IMR-90 (cell line): ENCODE measurements at places on chromosomes 7 and 10.

- H3K4me1 ChIP-seq, result peaks cover 3% of the 10 kb centered on the region; the same call in 1 of the 2 replicates
- no peak overlapping the region for H3K27ac ChIP-seq
- no peaks in the 10 kb centered on the region for H3K27me3 ChIP-seq
- no peak overlapping the region for H3K4me3 ChIP-seq
- DNase-seq, result peak; percentile 73
- no peaks in the 10 kb centered on the region for H3K36me3 ChIP-seq
Observed at GRCh38 chr7:33590916-33591315, 314.4 kb upstream of the BMPER start.

DNA sequence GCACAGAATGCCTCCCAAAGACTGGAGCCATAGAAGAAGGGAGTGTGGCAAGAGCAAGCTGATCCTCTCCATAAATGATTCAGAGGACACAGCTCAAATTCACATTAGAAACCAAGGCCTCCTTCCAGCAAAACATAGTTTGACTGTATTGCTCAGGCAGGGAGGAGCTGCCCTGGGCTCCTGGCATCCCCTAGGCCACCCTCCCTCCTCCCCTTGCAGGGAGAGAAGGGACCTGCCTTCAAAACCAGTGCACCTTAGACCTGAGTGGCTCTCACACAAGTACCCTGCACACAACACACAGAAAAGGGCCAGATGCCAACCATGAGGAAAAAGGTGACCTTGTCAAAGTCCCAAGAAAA lies 64.7 kb downstream of the CREB3L2 start:
- no peak overlapping the region for H3K27ac ChIP-seq
- H3K27me3 ChIP-seq, result no peaks in the 10 kb centered on the region
- peak; percentile 74 for DNase-seq
- H3K36me3 ChIP-seq, result peaks cover 5% of the 10 kb centered on the region

DNA sequence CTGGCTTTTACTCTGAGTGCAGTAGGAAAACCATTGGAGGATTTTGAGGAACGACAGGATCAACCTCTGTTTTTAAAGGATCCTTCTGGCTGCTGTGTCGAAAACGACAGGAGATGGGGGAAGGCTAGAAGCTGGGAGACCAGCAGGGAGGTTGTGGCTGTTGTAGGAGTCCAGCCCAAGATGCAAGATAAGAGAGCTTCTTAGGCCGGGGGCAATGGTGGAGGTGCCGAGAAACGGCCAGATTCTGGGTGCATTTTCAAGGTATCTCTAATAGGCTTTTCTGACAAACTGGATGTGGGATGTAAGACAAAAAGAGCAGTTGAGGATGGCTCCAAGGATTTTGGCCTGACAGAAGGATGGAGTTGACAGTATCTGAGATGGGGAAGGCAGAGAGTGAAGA lies 10.3 kb upstream of the PVRIG start:
- no peaks in the 10 kb centered on the region for H3K4me1 ChIP-seq
- H3K4me3 ChIP-seq, result no peak overlapping the region
- H3K27ac ChIP-seq, result no peak overlapping the region
- DNase-seq, result no peak
- H3K36me3 ChIP-seq, result no peaks in the 10 kb centered on the region
- H3K27me3 ChIP-seq, result no peaks in the 10 kb centered on the region; the same call in 1 of the 2 replicates

GRCh38 chr7:144907577-144907976 lies 71.7 kb upstream of the TPK1 start:
- no peaks in the 10 kb centered on the region for H3K4me1 ChIP-seq
- H3K36me3 ChIP-seq, result no peaks in the 10 kb centered on the region
- H3K27ac ChIP-seq, result no peak overlapping the region
- no peak for DNase-seq
